ENCODE measurements at places on chromosomes 1 and 21. TPM values are rescaled to one million over a fixed set of nuclear protein-coding genes. Genes with fewer than 3 reads are reported as not detected.

DNA sequence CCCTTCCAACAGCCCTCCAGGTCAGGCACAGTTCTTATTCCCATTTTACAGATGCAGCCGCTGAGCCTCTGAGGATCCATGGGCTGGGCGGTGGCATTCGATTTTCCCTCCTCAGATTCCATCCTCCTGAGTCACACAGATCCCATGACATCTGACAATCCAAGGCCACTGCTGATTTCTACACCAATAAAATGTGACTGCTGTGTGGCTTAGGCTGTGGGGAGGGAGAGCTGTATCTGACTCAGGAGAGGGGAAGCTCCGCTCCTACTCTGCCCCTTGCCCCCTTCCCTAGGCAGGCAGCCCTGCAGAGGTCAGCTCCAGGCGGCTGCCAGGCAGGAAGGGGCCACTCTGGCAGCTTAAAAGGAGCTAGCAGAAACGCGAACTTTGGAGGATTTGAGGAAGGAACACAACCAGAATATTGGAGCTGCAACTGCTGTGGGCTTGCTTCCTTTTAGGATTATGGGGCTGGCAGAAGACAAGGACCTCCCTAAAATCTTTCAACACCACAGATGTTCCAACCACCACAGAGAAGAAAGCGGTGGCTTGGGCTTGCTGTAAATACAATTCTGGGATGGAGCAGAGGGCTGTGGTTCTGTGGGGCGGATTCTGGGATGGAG, 50.0 kb downstream of the MRPL37 start:
- H3K4me1 ChIP-seq, result no peaks in the 10 kb centered on the region
- H3K27me3 ChIP-seq, result no peaks in the 10 kb centered on the region
- no peak overlapping the region for H3K4me3 ChIP-seq
- H3K27ac ChIP-seq, result no peak overlapping the region
- H3K36me3 ChIP-seq, result peaks cover 4% of the 10 kb centered on the region

DNA sequence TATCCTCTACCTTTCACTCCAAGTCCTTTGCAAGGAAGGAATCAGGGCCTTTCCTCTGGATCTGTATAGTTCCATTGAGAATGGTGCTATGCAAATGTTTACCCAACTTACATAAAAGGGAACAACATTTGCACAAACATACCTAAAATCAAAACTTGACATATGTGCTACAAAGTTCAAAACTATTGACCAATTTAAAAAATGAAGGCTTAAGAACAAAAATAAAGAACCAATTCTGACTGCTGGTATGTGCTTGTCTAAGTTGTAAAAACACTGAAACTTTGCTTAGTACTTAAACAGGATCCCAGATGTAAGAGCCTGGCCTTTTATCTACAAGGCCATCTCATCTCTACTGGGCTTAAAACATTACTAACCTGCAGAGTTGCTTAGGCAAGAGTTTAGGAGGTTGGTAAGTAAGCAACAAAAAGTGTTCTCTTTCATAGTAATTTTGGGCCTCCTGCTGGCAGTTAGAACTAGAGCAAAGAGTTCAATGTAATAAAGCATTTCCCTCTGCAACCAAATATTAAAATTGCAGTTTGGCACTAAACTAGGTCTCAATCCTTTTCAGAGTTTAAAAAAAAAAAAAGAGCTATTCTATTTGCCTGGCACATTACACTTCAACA, 2.0 kb downstream of the SCMH1 start:
- H3K27me3 ChIP-seq, result peaks cover 2% of the 10 kb centered on the region
- H3K4me3 ChIP-seq, result peak overlapping the region; percentile 73
- H3K27ac ChIP-seq, result peak overlapping the region; percentile 85
- H3K4me1 ChIP-seq, result peaks cover 27% of the 10 kb centered on the region

DNA sequence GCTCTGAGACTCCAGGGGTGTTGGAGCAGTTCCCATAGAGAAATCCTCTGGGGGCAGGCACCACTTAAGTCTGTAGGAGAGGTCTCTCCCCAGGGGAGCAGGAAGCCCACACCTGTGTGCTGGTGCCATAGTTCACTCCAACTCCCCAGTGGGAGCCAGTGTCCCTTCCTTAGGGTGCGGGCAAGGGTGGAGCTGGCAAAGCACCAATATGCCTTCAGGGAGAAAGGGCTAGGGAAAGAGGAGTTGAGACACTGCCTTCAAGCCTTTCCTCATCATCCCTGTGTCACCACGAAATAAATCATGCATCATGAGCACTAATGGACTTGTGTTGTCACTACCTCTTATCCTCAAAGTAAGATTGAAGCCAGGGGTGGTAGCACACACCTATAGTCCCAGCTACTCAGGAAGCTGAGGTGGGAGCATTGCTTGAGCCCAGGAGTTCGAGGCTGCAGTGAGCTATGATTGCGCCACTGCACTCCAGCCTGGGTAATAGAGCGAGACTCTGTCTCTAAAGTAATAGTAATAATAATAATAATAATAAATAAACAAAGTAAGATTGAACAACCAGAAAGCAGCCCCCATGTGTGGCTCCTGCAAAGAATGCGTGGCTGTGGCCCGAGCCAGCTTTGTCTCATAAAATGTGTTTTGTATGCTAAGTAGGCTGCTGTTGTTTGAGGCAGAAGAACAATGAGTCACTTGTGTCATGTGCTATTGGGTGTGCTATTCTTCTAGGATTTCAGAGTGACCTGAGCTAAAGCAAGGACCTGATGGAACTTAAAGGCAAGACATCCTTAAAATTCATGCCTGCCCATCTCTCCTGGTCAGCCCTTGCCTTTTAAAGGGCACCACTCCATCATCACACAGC, 6.7 kb upstream of the TIE1 start:
- no peaks in the 10 kb centered on the region for H3K36me3 ChIP-seq
- no peak for DNase-seq

C1orf141 gene
- total RNA-seq, result 0.11 TPM

DNA sequence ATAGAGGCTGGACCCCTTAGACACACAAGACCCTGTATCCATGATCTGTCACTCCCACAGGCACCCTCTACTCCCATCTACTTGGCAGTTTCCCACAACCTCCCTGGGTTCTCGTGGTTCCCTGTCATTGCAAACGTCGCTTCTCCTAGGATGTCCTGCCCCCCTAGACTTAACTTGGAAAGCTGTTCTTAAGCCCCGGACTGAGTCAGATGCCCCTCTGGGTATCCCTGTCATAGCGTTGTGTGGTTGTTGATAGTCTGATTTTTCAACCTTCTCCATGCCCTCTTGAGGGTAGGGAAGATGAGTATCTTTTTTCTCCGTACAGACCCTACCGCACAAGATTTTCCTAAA, 11.8 kb downstream of the RCC1 start:
- H3K4me1 ChIP-seq, result peaks cover 35% of the 10 kb centered on the region
- peak overlapping the region; percentile 77 for H3K4me3 ChIP-seq

MYOCOS gene
- not detected for total RNA-seq

DNA sequence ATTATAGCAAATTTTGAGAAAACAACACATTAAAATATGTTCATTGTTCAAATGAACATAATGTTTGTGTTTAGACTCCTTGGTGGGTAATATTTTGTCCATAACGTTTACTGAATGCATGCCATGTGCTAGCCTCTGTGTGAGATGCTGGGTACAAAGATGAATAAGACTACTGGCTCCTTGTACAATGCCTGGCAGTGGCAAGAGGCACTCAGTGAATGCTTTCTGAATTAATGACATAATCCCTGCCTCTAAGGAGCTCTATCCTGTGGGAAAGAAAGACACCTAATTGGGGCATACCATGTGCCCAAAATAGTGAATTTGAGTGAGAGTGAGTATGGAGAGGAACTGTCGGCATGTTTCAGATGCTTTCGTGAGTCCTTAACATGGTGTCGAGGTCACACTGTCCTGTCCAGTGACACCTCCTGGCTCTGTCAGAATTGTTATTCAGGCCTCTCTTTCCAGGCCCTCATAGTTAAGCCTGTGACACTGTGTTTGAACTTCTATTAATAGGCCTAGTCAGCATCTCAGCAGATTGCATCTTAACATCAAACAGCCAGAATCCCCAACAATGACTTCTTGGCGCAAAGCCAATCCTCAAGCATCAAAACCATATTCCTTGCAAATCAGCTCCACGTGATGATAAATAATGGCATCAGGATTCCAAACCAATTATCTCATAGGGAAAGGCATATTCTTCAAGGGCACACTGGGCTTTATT, 32.8 kb upstream of the S1PR1 start:
- H3K4me3 ChIP-seq, result no peak overlapping the region
- peaks cover 39% of the 10 kb centered on the region for H3K4me1 ChIP-seq
- no peaks in the 10 kb centered on the region for H3K27me3 ChIP-seq

DNA sequence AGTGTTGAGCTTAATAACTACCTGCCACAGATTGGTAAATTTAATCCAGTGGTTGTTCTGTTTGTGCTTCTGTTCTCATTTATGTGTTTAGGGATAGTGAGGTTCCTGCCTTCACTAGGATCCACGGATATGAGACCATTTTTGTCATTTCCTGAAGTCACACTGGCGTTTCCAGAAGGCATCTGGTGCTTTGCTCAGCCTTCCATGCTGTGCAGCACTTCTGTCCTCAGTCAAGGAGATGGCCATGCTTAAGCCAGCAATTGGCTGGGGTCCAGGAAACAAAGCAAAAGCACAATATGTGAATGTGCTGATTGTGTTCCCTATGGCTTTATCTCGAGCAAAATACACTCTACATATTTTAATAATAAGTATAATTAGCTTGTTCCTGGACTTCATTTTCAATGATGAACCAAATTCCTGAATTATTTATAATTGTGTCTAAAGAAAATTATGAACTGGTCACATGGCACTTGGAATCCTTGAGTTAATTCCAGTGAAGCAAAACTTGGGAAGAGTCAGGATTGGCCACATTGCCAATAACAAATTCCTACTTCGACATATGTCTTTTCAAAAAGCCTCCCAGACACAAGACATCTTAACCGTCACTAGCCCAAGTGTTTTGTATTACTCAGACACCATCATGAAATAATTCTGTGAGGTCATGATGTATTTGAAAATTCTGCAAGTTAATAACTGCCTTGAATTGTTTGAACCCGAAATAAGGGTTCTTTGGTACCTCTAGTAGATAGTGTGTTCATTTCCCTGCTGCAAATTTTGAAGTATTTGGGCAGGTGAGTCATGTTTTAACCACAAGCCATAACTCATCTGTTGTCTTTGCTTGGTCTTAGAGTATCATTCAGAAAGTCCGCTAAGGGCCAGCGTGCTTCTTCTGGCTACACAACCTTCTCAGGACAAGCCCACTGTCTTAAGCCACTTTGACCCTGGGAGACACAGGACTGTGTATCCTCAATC, 412.4 kb downstream of the DISC1 start:
- H3K36me3 ChIP-seq, result no peaks in the 10 kb centered on the region
- DNase-seq, result no peak
- no peak overlapping the region for H3K27ac ChIP-seq

TTC34 gene
- total RNA-seq, result 1.3 TPM

DNA sequence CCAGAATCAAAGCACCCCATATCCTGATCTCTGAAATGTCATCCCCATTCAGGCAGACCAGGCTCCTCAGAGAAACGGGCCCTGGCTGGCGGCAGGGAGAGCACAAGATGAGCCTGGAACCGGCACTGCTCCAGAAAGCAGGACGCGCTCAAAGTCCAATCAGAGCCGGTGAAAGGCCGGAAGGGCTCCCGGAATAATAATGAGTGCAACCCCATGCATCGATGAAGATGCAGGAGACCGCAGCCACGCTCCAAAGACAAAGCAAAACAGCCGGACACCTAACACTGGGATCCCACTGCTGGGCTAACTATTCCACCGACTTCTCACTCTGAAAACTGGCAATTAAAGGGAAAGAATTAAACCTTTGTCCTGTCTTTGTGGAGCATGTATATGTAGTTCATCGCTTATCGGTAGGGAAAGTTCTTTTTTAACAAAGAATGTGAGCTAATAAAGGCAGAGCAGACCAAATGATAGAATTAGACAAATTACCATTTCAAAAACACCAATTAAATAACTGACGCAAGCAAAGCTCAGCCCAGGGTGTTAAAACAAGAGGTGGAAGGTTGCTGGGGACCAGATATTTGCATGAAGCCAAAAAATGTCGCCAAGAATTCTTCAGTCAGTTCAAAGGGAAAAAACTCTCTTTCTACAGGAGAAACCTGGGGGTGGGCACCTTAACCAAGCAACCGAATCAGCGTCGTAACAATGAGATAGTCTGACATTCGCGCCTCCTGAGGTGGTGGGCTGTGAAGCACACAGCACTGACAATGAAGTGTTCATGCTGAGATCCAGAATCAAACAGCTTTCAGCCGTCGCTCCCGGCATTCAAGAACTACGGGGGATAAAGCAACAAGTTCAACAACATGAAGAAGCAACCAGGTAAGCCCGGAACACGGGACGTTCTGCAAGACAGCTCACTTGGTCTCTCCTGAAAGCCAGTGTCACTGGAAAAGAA, 95.2 kb downstream of the NPHP4 start:
- peaks cover 14% of the 10 kb centered on the region for H3K36me3 ChIP-seq
- H3K27me3 ChIP-seq, result no peaks in the 10 kb centered on the region
- H3K4me1 ChIP-seq, result no peaks in the 10 kb centered on the region

DNA sequence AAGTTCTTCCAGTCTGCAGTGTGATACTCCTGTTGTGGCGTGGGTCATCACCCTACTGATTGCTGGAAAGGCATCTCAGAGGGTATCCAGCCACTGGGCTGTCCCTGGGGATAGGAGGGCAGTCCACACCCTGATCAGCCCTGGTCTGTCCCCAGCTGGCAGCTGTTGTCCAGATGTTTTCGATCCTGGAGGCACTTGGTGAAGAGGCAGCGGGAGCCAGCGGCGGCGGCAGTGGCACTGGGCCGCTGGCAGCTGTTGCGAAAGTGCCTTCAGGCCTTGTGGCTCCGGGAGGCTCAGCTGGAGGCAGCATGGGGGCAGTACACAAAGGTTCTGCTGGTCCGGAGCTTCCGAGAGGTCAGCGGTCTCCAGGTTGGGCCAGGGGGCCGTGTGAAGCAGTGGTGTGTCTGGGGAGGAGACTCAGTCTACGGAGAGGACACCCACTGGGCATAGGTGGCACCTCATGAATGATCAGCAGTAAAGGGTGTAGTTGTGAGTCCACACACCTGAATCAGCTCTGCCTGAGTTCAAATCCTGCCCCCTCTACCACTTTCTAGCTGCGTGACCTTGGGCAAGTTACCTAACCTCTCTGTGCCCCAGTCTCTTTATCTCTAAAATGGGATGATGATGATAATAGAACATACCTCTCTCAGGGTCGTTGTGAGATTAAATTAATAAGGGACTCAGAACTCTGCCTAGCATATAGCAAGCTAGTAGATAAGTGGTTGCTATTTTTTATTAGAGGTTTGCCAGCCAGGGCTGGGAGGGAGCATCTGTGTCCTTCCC, 6.1 kb downstream of the C1orf167 start:
- H3K27me3 ChIP-seq, result peaks cover 5% of the 10 kb centered on the region
- no peaks in the 10 kb centered on the region for H3K4me1 ChIP-seq
- DNase-seq, result no peak
- no peaks in the 10 kb centered on the region for H3K36me3 ChIP-seq
- H3K4me3 ChIP-seq, result no peak overlapping the region
